Stimulated activated CD8-positive, alpha-beta memory T cell treated with anti-CD3 and anti-CD28 coated beads, Interleukin-4, amount 100 ng/mL, for 1 hour (primary cell): ENCODE measurements at places on chromosomes 11 and 22.

DNA sequence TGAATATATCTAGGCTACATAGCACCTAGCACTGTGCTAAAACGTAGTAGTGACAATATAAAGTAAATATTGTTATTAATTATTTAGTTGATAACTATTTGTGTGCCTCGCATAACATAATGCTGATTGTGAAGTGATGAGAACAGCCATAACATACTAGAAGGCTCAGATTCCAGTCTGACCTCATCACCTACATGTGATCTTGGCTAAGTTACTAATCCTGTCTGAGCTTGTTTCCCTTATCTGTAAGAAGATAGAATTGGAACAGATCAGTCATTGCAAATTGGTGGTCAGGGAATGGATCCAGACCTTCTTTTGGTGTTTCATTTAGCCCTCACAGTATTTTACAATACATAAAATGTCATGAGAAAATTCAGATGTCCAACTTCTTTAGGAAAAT, 103.4 kb upstream of the SEZ6L start:
- DNase-seq: no peak

- no peak for DNase-seq
Observed at GRCh38 chr22:47452184-47452583, 689.7 kb downstream of the TBC1D22A start.

DNA sequence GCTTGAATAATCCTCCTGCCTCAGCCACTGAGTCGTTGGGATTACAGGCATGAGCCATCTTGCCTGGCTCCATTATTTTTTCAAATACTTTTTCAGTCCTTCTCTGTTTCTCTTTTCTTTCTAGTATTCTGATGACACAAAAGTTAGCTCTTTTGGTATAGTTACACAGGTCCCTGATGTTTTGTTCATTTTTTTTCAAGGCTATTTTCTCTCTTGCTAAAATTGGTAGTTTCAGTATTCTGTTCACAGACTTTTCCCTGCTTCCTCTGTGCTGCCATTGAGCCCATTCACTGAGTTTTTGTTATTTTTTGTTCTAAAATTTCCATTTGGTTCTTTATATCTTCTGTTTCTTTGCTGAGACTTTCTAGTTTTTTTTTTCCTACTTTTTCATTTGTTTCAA, 166.5 kb downstream of the UVRAG start:
- no peak for DNase-seq

DNA sequence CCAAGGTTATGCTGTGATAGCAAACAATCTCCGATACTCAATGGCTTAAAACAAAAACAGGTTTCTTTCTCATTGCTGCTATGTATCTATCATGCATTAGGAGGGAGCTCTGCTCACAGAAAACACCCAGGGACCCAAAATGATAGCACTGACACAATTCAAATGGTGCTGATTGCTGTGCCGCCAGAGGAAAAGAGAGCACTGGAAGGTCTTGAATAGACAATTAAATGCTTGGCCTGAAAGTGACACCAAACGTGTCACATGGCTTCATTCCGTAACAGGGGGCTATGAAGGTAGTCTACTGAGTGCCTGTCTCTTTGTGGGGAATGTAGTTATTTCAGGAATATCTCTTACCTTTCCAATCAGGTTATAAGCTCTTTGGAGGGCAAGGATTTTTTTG, 94.2 kb downstream of the FAR1 start:
- no peak for DNase-seq
